ENCODE measurements at places on chromosomes 5 and 9.

- DNase-seq: peak; percentile 52
Measured at GRCh38 chr9:32378496-32378895, 5.9 kb upstream of the ACO1 start.

GRCh38 chr5:147426640-147427327, 83.1 kb downstream of the DPYSL3 start:
- no peak for DNase-seq

GRCh38 chr9:115593587-115594091, 475.7 kb upstream of the TNC start:
- no peak for DNase-seq

DNA sequence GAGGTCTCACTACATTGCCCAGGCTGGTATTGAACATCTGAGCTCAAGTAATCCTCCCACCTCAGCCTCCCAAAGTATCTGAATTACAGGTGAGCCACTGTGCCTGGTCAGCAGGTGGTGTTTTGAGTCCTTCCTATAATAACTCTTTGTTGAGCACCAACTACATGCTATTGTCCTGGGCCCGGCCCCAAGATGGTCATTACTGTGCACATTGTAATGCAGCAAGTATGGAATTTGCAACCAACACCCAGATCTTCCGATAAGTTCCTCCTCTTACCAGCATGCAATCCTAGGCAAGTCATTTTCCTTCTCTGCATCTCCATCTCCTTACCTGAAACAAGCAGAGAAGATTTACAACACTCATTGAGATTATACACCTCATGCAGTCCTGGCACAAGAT, 510.3 kb upstream of the KLF4 start:
- DNase-seq: no peak

Measured in CD14-positive monocyte (primary cell).